ENCODE measurements at places on chromosomes 16 and 17.

GRCh38 chr16:877242-878071 is 76.9 kb upstream of the GNG13 start:
- DNase-seq: no peak

GRCh38 chr17:64718058-64718457 is 56.0 kb upstream of the SMURF2 start:
- DNase-seq: no peak

DNA sequence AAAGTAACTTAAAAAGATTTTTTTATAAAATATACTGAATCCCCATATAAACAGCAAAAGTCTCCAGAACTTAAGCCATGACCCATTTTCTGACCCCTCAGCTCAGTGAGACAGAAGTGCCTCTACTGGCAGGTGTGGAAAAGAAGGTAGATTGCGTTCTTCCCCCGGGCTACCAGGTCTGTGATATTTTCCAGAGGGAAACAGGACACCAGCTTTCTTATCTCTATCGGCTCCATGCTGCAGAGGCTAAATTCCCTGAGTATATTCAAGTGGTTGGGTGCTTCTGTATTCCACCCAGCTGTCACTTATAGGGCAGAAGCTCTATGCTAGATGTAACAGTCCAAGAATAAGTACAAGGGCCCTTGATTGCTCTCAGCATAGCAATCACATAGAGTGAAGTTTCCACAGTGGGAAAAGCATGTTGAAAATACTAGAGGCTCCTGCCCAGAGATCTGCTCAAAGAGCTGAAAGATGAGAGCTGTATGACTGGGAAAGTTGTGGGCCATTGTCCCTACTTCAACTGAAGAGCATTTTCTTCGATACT is 687.3 kb downstream of the CDH11 start:
- no peak for DNase-seq

DNA sequence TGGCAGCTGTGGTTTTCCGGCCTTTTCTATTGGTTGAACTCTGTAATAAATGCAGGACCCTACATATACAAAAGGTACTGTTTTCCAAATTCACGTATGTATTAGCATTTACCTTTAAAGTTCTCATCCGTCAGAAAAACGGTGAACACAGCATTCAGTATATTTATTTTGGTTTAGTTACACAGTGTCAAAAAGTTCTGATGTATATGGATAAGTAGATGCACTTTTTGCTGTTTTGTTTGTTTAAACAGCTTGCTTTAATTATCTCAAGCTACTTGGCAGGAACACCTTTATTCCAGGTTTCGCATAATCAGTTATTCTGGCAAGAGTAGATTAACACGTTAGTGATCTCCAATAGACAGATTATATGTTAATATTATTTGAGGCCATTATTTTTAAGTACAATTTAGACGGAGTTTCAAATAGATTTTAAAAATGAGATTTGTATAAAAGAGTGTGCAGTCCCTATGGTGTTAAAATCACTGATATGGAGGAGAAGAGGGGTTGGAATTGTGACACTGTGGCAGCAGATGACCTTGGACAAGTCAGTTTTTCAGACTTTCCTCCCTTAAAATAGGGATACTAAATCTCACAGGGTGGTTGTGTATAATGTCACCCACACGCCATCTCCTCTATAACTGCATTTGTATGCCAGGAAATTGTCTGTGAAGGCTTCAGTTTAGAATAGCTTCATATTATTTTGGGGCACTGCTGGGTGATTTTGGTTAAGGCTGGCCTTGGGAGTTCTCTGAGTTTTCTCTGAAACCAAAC is 2.1 kb downstream of the HERPUD1 start:
- DNase-seq: no peak
